Activated CD4-positive, CD25-positive, alpha-beta regulatory T cell (primary cell): ENCODE measurements at places on chromosomes 1 and 21.

GRCh38 chr1:31567956-31568570 is 8.3 kb upstream of the TINAGL1 start:
- no peak for DNase-seq

- no peak for DNase-seq
These were observed 35.0 kb upstream of the AGO1 start for GRCh38 chr1:35847935-35848565.

DNA sequence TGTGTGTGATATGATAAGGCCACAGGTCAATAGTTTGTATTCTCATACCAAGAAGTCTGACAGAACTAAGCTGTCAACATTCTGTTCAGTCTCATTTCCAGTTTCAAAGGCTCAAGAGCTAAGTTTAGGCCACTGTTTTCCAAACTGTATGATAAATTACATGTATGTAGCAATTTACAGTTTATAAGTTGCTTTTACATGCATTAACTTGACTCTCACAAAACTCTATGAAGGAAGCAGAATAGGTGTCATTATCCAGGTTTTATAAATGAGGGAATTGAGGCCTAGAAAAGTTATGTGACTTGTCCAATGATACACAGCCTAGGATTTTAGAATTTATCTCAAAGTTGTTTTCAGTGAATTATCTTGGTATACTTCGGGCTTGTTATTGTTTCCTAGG is 23.4 kb downstream of the FMO5 start:
- DNase-seq: no peak

- DNase-seq: no peak
These were observed 464.8 kb upstream of the USP24 start for GRCh38 chr1:55679971-55680370.

DNA sequence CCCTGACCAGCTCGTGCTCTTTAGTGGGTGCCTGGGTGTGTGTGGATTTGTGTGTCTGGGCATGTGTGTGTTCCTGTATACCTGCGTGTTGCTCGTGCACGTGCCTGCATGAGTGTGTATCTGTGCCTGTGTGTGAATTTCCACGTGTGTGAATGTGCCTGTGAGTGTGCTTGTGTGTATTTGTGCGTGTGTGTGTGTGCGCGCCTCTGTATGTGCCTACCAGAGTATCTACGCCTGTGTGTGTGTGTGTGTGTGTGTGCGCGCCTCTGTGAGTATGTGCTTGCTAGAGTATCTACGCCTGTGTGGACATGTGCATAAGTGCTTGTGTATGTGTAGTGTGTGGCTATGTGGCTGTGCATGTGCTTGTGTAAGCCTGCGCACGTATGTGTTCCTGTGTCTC is 691 bp upstream of the SELENBP1 start:
- no peak for DNase-seq

DNA sequence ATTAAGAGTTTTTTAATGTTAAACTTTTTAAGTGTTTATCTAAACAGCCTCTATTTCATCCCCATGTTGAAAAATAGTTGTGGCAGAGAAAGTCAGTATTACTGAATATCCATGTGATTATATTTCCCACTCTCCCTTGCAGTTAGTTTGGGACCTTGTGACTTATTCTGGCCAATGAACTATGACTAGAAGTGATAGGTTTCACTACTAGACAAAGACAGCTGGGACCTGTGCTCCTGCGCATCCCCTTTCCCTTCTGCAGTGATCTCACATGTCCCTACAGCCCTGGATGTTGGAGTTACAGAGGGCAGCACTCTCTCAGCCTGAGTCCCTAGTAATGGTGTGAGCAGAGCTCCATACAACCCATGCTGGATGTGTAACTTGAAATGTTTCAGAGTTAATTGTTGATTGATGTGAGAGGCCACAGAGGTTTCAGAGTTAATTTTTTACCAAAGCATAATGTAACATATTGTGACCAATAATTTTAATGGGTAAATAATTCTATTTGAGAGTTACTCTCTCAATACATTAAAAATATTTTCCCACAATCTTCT is 18.7 kb upstream of the SAMD13 start:
- no peak for DNase-seq

DNA sequence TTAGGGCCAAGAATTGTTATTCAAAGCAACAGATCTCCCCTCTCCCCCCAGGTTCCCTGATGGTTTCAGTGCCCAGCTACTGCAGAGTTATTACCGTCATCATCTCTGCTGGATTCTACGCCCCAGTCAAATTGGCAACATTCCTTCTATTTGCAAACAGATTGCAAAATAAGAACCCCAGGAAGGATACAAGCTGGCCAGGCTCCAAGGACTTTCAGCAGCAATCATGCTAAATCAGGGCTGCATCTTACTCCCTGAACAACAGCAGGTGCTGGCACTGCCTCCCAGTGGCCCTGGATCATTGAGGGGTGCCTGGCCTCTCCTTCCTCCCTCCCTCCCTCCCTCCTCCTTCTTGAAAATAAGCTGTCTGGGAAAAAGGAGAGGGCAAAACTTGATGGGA is 521.6 kb upstream of the BEND5 start:
- no peak for DNase-seq

- DNase-seq: no peak
These were observed 316.9 kb downstream of the VAV3 start for GRCh38 chr1:107648071-107648470.

- DNase-seq: no peak
These were observed 73.4 kb upstream of the PPM1J start for GRCh38 chr1:112788561-112788960.

DNA sequence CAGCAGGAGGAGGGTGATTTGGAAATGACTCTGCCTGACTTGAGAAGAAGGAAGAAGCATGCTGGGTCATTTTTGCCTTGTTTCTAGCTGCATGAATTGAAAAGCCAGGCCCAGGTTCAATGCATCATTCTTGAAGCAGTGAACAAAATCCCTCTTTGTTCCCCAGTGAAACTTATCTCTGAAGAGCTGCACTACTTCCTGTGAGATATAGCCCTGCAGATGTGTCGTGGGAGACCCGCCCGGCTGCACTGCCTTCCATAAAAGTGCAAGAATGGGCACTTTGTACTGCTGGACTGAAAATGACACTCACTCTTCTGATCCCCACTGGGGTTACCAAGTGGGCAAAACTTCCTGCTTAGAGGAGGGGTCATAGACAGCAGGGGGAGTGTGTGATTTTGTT is 249.2 kb upstream of the NFIA start:
- DNase-seq: no peak

DNA sequence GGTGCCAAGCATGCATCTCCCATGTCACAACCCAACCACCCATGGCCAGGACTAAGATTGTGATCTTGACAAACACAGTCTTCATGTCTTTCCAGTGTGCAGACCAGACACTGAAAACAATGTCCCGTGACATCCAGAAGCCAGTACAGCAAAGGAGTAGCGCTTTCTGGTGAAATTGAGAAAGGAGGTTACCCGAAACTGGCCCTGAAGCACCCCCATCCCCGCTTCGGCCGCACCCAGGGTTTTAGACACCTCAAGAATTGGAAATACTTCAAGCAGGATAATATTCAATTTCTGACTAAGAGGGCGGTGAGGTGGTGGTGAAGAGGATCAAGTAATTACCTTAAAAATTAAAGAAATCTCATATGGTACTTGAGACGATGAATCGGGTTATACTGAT is 10.6 kb upstream of the S100A8 start:
- DNase-seq: no peak

DNA sequence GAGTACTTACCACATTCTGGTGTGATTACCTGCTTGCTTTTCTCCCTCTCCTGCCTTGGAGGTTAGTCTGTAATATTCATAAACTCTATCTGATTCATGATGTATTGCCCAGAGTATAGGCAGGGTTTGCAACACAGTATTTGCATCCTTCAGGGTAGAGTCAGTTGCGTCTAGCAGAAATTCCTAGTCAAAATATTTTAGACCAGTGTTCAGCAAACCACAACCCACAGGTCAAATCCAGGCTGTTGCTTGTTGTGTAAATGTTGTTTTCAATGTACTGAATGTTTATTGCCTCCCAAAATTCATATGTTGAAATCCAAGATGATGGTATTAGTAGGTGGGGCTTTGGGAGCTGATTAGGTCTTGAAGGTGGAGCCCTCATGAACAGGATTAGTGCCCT is 82.9 kb downstream of the NGF start:
- no peak for DNase-seq

- no peak for DNase-seq
These were observed 50.9 kb upstream of the ETV3 start for GRCh38 chr1:157189096-157189495.
